ENCODE measurements at places on chromosomes 11 and 22.
A peak's percentile ranks its signal among the peaks of the same experiment; 100 is the strongest.

- peak; percentile 19 for DNase-seq
Observed at GRCh38 chr22:42069801-42070516, 653 bp downstream of the NAGA start.

DNA sequence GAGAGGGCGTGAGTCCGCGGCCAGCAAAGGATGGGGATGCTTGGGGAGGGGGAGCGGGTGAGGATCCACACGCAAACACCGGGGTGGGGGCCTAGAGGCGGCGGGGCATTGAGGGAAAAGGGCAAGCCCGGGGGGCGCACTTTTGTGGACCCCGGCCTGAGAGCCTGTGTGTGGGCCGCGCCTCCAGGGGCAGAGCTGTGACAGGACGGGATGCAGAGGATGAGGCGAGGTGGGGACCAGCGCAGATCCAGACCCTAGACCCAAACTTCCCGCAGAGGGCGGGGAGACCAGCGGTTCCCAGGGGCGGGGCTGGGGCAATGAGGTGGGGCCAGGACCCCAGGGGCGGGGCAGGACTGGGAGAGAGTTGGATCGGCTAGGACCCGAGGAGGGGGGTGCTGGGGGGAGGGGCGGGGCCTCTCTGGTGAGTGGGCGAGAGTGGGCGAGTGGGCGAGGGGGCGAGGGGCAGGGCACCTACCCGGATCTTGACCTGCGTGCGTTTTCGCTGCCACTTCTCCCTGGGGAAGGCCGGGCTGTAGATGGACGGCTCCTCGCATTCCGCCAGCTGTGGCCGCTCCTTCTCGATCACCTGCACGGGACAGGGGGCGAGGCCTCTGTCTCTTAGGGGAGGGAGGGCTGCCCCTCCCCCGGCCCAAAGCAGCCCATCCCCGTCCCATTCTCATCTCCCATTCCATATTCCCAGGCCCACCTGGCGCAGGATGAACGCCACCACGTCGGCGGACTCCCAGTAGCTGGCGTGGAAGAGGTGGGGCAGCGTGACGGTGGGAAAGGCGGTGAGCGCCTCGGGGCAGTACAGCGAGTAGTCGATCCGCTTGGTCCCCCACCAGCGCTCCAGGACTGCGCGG, 10.6 kb downstream of the PITPNM1 start:
- DNase-seq = no peak

DNA sequence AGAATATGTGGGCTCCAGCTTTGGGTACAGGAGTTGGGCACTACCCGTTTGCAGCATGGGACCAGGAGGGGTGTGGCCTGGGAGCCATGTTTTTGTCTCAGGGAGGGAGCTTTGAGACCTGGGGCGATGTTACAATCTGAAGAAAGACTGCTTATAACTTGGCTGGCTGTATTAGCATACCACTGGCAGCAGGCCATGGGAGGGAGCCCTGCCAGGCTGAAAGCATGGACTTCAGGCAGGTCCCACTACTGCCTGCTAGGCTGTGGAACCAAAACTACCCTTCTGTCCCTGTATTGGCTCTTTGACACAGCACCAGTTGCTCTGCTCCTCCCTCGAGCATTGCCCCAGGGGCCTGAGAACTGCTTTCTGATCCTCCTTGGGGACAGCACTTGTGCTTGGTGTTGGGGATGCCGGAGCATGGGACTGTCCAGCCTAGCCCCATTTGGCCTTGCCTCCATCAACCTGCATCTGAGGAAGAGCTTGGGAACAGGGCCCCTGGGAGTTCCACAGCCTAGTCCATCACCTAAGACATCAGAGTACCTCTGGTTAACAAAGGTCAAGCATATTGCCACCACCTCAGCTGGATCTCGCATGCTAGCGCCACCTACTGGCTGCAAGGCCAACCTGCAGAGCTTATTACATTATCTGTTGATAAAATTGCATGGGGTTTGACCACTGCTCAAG, 217.4 kb downstream of the SBF2 start:
- peak; percentile 15 for DNase-seq

GRCh38 chr11:35559949-35560348, 34.5 kb upstream of the PAMR1 start:
- no peak for DNase-seq

DNA sequence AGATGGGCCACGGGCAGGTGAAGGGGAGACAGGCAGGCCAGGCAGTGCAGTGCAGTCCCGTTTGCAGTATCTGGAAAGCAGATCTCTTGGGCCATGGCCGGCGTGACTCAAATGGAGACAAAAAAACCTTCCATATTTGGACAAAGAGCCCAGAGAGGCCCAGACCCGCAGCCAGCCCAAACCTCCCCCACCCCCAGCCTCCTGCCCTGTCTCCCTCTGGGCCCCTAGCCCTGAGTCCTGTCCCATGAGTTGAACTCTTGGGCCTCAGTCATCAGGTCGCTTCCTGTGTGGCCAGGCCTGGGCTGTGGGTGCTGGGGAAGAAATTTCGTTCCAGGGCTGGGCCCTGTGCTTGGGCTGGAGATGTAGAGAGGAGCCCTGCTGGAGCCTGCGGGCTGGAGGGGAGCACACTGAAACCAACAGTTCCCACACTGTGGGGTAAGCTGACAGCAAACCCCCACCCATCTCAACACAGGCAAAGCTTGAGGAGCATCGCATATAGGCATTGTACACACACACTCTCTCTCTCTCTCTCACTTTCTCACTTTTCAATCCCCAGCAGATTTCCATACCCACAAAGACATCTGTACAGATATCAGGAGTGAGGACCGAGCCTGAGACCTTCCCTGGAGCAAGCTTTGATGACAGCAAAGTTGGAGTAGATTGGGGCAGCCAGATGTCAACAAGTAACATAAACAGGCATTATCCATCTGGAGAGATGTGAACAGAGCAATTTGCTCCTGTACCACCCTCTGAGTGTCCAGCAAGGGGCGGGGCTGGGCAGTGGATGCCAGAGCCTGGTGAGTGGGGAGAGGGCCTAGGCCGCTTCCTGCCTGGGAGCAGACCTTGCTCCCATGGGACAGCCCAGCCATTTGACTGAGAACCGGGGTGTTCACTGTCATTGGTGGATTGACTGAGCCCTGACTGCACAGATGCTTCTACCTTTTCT, 17.2 kb downstream of the ARHGEF17 start:
- no peak for DNase-seq

GRCh38 chr11:12206529-12206928, 96.1 kb downstream of the MICAL2 start:
- DNase-seq = no peak

- no peak for DNase-seq
Observed at GRCh38 chr11:130383344-130384211, 44.8 kb downstream of the ADAMTS8 start.

DNA sequence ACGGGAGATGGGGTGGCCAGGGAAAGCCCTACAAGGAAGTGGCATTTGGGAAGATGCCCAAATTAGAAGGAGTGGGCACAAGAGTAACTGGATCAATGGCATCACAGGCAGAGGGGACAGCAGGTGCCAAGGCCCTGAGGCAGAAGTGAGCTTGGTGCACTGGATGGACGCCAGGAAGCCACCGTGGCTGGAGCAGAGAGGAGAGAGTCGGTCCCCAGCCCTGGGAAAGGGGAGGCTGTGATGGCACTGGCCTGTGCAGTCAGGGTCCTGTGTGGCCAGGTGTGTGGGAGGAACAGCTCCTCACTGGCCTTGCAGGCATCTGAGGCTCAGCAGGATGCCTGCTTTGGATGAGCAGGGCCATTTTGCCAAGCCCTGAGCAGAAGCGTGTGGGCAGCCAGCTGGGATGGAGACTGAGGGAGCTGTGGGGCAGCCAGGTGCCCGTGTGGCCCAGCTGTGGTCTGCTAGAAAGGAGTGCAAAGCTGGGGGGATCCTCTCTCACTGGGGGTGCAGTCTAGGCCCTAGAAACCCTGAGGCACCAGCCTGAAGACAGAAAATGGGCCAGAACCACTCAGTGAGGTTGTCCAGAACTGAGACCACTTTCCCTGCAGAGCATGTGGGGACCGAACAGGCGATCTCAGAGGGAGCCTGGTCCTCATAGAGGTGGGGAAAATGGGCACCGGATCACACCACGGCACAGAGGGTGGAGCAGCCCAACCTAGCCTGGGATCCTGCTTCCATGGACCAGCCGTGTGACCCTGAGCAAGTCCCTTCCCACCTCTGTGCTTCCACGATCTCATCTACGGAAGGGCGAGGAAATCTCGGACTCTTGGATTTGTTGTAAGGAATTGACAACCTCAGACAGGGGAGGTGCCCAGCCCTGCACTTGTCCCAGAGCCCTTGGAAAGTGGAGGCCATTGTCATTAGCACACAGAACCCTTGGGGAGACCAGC, 78.6 kb upstream of the RTL6 start:
- no peak for DNase-seq

DNA sequence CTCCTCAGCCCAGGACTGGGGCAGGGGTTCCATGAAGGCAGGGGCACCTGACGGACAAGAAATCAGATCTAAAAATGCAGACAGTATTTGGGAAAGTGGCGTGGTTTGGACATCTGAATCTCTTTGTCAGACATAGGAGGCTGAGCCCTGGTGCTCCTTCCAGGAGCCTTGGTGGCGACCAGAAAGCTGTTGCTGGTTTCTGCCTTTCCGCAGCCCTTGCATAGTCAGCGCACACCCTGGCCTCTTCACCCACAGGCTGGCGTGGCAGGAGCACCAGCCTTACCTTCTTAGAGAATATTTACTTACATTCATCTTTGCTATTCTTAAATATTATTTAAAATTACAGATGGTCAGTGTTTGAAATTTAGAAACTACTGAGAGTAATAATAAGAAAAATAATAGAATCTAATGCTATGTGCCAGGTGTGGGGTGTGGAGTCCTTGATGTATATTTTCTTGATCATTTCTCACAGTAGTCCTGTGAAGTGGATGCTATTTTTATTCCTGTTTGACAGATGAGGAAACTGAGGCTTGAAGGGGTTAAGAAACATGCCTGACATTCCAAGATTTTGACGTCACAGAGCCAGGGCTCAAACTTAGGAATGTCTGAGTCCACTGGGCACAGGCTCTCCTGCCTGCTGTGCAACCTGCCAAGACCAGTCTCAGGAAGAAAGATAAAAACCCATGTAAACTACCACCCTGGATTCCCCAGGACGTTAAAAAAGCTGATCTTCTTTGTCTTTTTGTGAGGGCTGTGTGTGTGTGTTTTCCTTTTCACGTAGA, 51.6 kb downstream of the TBC1D22A start:
- no peak for DNase-seq

- DNase-seq = no peak
Observed at GRCh38 chr11:1327064-1327460, 17.6 kb upstream of the TOLLIP start.

DNA sequence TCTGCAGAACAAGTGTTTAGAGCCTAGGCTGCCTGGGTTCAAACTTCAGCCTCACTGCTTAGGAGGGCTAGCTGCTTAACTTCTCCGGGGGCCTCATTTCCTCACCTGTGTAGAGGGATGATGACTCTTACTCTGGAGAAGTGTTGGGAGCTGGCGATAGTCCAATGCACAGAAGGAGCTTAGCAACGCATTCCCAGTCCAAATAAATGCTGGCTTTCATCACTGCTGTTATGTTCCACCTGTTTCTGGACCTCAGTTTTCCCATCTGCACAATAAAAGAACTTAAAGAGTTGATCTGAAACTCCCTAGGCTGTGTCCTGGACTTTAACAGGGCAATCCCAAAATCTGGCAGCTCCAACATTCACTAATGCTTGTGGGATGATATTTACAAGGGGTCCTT, 337.8 kb downstream of the MIAT start:
- DNase-seq = no peak

DNA sequence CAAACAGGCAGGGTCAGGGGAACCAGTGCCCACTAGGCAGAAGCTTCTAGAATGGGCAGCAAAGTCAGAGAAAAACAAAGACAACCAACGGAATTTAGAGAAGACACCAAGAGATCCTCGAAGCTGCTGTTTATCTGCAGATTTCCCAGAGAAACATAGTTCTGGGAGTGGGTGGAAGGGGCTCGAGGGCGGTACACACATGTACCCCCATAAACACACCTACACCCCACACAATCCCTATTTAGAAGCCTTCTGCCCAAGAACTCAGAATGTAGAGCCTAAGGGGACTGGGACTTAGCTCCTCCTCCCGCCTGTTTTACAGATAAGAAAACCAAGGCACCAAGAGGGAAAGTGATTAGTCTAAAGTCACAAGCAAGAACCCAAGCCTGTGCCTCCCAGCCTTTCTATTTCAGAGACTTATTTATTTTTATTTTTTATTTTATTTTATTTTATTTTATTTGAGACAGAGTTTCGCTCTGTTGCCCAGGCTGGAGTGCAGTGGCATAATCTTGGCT, 6.4 kb downstream of the NPTXR start:
- no peak for DNase-seq

DNA sequence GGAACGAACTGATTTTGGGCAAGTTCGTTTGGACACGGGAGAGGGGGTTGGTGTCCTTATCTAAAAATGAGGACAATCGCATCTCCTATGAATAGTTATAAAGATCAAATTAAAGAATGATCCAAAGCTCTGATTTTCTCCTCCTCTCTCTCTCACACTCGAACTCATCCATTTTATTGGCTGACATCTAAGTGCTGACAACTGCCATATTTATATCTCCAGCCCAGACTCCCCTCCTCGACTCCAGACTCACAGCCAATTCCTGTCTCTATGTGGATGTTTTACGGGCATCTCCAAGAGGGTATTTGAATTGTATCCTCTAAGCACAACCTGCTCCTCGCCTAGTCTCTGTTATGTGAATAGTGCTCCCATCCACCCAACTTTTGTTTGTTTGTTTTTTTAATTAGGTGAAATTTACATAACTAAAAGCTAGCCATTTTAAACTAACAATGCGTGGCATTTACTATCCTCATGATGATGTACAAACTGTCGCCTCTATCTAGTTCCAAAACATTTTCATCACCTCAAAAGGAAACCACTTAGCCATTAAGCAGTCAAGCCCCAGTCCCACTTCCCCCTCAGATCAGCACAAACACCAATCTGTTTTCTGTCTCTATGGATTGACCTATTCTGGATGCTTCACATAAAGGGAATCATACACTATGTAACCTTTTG, 4.0 kb downstream of the SYN3 start:
- no peak for DNase-seq

DNA sequence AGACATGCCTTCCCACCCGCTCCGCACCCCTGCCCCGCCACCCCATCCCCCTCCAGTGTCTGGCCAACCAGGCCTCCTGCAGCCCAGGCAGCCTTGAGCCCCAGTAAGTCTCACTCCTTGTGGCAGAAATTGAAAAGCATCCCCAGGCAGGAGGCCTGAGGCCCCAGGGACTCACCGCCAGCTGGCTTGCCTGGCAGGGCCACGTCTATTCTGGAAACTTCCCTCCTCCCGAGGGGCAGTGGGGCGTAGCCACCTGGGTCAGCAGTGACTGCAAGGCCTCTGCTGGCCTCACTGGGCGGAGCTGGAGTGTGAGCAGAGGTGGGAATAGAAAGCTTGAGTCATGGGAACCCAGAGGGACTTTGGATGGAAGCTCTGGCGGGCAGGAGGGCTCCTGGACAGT, 26.3 kb downstream of the ANO1 start:
- no peak for DNase-seq

DNA sequence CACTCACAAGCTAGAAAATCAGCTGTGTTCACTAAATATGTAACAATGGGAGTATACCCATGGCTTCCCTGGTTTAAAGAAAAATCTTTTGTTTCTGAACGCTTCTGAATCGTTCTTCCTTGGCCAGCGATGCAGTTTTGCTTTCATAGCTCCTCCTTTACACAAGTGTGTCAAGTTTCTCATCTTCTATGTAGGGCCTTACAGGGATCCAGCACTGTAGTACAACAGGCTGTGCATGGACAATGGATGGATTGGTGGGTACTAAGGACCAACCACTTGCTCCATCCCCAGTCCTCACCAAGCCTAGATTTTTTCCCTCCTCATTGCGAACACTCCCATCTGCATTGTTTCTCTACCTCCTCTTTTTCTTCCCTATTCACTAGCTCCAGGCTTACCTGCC, 24.3 kb upstream of the POU2AF2 start:
- no peak for DNase-seq

- peak; percentile 37 for DNase-seq
Observed at GRCh38 chr22:49867303-49868265, 13.9 kb downstream of the ZBED4 start.
